ENCODE measurements at places on chromosomes 13 and 19.

- no peak for DNase-seq
Observed at GRCh38 chr13:98802559-98802958, 50.1 kb upstream of the SLC15A1 start.

DNA sequence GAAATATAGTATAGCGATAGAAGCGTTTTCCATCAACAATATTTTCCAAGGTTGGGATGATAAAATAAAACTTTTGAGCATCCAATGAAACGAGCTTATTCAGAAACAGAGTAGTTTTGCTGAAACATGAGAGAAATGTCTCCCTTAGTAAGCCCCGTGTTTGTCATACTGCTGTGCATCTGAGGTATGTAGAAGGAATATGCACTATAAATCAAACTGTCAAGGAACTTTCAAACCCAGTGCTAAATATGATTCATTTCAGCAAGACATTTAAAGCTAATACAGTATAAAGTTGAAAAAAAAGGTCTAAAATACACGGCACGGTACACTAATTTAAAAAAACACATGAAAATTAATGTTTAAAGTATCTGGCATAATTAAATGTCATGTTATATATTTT lies 546.2 kb downstream of the SLITRK5 start:
- DNase-seq, result no peak

- no peak for DNase-seq
Observed at GRCh38 chr13:20728579-20729311, 25.2 kb downstream of the IL17D start.

- DNase-seq, result no peak
Observed at GRCh38 chr19:21221693-21222092, 79.9 kb downstream of the ZNF431 start.

DNA sequence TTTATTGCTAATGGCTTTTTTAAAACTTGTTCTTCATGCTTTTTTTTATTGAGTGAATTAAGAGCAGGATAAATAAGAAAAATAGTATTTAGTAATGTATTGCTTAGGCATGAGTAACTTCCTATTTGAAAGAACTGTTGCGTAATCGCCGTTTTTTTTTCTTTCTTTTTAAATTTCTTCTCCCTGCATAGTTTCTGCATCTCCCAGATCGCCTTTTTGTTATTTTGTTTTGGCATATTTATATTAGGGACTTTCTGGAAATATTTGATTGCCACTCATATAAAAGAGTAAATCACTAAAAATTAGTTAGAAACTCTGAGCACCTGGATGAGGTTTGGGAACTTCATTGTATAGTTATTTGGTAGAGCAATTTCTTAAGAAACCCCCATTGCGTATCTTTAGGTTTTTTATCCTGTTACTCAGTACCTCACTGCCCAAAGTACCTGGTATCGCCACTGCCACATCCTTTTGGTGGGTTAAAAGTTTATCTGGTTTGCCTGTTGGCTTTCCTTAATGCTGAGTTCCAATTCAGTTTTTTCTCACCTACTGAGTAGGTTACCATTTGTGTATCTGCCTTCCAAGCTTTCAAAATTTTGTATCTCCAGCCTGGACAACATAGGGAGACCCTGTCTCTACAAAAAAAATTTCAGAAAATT lies 36.2 kb upstream of the LPAR6 start:
- no peak for DNase-seq

- no peak for DNase-seq
Observed at GRCh38 chr19:35844482-35845214, 7.7 kb downstream of the NPHS1 start.

GRCh38 chr13:29936956-29937355 lies 86.5 kb upstream of the UBL3 start:
- DNase-seq, result no peak

GRCh38 chr13:98050041-98050466 lies 92.8 kb upstream of the FARP1 start:
- no peak for DNase-seq

Measured in activated naive CD8-positive, alpha-beta T cell treated with anti-CD3 and anti-CD28 coated beads, Interleukin-2, amount 50 U/mL, for 24 hours (primary cell).